Pericardium fibroblast (primary cell): ENCODE measurements at places on chromosomes 11 and 22. TPM values are rescaled to one million over a fixed set of nuclear protein-coding genes. Genes with fewer than 3 reads are reported as not detected.

HBB gene
- not detected in 2 replicates for total RNA-seq

FGF4 gene
- not detected in 2 replicates for total RNA-seq

TMEM191B gene
- total RNA-seq, result 0.47 TPM in 1 of 2 replicates, not detected in the other

RAC2 gene
- total RNA-seq, result 26.0 and 30.2 TPM in 2 replicates

HTATIP2 gene
- 16.1 and 33.7 TPM in 2 replicates for total RNA-seq

SLC15A3 gene
- 3.5 and 6.3 TPM in 2 replicates for total RNA-seq

AQP11 gene
- 0.47 and 1.8 TPM in 2 replicates for total RNA-seq

CCDC73 gene
- total RNA-seq, result not detected in 2 replicates

OR51I1 gene
- not detected in 2 replicates for total RNA-seq

ARVCF gene
- total RNA-seq, result 14.5 and 18.3 TPM in 2 replicates

CST6 gene
- 0.70 TPM in 1 of 2 replicates, not detected in the other for total RNA-seq

RPS25 gene
- total RNA-seq, result 2,232 and 3,190 TPM in 2 replicates

OR9Q2 gene
- not detected in 2 replicates for total RNA-seq

RASSF10 gene
- not detected in 2 replicates for total RNA-seq

PKP3 gene
- 1.9 and 11.9 TPM in 2 replicates for total RNA-seq

E2F8 gene
- under 0.01 TPM in 1 of 2 replicates, not detected in the other for total RNA-seq

POTEH gene
- total RNA-seq, result not detected in 2 replicates

AMPD3 gene
- total RNA-seq, result 2.9 and 8.4 TPM in 2 replicates

APOL1 gene
- 2.8 and 6.1 TPM in 2 replicates for total RNA-seq

MTCH2 gene
- total RNA-seq, result 49.3 and 80.5 TPM in 2 replicates

PTH gene
- not detected in 2 replicates for total RNA-seq

OR10D3 gene
- not detected in 2 replicates for total RNA-seq

CREB3L1 gene
- 55.3 and 60.9 TPM in 2 replicates for total RNA-seq

B3GAT1 gene
- not detected in 2 replicates for total RNA-seq
